Activated CD8-positive, alpha-beta T cell treated with anti-CD3 and anti-CD28 coated beads, Interleukin-2, amount 10 ng/mL, durations not matched to agents 7 days and 5 days (primary cell): ENCODE measurements at places on chromosomes 11 and 22.

DNA sequence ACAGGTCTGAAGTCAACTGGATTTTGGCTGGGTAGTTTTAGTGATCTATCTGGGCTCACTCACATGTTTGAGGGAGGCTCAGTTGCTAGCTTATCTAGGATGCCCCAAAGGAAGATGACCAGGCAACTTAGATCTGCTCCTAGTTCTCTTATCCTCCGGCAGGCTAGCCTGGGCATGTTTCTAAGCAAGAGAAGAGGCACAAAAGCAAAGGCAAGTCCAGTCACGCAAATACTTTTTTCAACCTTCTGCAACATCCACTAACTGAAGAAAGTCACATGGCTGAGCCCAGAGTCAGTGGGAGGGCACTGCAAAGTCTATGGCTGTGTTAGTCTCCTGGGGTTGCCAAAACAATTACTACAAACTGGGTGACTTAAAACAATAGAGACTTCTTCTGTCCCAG is 32.9 kb upstream of the FSHB start:
- no peaks in the 10 kb centered on the region for H3K4me1 ChIP-seq
- no peak overlapping the region for H3K4me3 ChIP-seq
- DNase-seq: no peak
- H3K36me3 ChIP-seq: no peaks in the 10 kb centered on the region
- no peak overlapping the region for H3K27ac ChIP-seq

GRCh38 chr22:46352691-46353386 is 17.3 kb downstream of the TRMU start:
- DNase-seq: no peak
- no peaks in the 10 kb centered on the region for H3K4me1 ChIP-seq
- no peaks in the 10 kb centered on the region for H3K27me3 ChIP-seq

DNA sequence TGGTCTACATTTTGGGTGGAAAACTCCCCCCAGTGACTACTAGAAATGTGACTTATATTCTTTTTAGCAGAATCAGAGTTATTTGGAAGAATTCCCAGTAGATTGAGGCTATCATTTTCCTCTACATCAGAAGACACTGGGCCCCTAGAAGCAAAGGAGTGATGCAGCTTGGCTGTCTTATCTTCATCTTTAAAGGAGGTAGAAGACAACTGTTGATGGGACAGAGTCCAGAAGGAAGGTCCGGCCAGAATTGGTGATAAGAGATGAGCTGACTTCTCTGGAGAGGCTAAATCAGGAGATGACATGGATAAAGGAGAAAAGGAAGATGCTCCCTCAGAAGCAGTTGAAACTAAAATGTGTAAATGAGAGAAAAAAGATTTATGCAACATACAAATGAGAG is 149.6 kb downstream of the ENTHD1 start:
- no peak overlapping the region for H3K27ac ChIP-seq
- H3K36me3 ChIP-seq: no peaks in the 10 kb centered on the region
- peaks cover 22% of the 10 kb centered on the region for H3K4me1 ChIP-seq
- no peak for DNase-seq
- peaks cover 8% of the 10 kb centered on the region for H3K27me3 ChIP-seq
- H3K4me3 ChIP-seq: no peak overlapping the region

GRCh38 chr22:44271732-44272400 is 40.9 kb downstream of the SHISAL1 start:
- no peak overlapping the region for H3K4me3 ChIP-seq
- no peak overlapping the region for H3K27ac ChIP-seq
- no peak for DNase-seq
- peaks cover 11% of the 10 kb centered on the region for H3K27me3 ChIP-seq
- H3K4me1 ChIP-seq: no peaks in the 10 kb centered on the region
- no peaks in the 10 kb centered on the region for H3K36me3 ChIP-seq

GRCh38 chr22:46596032-46596441 is 24.1 kb upstream of the GRAMD4 start:
- H3K27ac ChIP-seq: no peak overlapping the region
- peaks cover 42% of the 10 kb centered on the region for H3K4me1 ChIP-seq
- H3K27me3 ChIP-seq: peaks cover 3% of the 10 kb centered on the region
- no peaks in the 10 kb centered on the region for H3K36me3 ChIP-seq

GRCh38 chr11:767238-767637 is 10.0 kb downstream of the GATD1 start:
- H3K27ac ChIP-seq: no peak overlapping the region
- H3K4me1 ChIP-seq: peaks cover 2% of the 10 kb centered on the region
- H3K4me3 ChIP-seq: no peak overlapping the region
- no peak for DNase-seq
- H3K27me3 ChIP-seq: no peaks in the 10 kb centered on the region

DNA sequence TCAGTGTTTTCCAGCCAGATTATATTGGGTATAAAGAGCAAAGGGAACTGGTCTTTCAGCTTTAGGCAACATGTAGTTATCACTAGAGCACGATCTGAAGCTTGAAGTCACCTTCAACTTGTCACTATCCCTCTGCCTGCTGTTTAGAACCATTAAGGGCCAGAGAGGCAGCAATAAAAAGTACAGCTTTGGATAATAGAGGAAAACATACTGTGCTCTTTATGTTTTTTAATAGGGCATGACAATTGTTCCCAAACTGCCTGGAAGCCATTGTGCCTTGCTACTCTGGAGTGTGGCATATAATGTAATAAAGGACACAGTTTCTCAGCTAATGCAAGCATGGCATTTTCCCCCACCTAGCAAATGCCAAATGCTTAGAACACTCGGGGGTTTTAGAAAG is 1912.0 kb upstream of the RAG2 start:
- H3K27me3 ChIP-seq: no peaks in the 10 kb centered on the region
- no peak for DNase-seq
- no peaks in the 10 kb centered on the region for H3K4me1 ChIP-seq
- no peak overlapping the region for H3K27ac ChIP-seq
- H3K36me3 ChIP-seq: no peaks in the 10 kb centered on the region

- DNase-seq: no peak
- peaks cover 24% of the 10 kb centered on the region for H3K4me1 ChIP-seq
- H3K4me3 ChIP-seq: no peak overlapping the region
- H3K36me3 ChIP-seq: no peaks in the 10 kb centered on the region
- no peaks in the 10 kb centered on the region for H3K27me3 ChIP-seq
These were observed 9.3 kb downstream of the SLC37A2 start for GRCh38 chr11:125072218-125072960.

DNA sequence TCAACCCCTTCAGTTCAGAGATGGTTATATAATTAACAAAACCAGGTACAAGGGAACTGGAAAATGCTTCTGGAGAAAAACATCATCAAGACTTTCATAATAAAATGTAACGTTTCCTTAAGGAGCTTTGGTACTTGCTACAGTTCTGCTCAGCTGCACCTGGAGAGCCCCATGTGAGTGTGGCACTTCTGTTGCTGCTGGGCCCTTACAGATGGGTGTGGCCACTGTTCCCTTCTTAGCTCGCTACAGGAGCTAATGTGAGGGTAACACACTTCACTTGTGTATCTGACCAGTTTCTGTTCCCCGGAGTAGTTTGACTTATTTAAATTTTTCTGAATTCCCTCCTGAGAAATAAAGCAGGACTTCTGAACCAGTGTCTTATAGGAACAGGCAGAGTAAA is 4.0 kb downstream of the POU2AF3 start:
- no peaks in the 10 kb centered on the region for H3K4me1 ChIP-seq
- H3K27me3 ChIP-seq: peaks cover 55% of the 10 kb centered on the region
- no peak overlapping the region for H3K27ac ChIP-seq
- H3K36me3 ChIP-seq: no peaks in the 10 kb centered on the region
- H3K4me3 ChIP-seq: no peak overlapping the region

DNA sequence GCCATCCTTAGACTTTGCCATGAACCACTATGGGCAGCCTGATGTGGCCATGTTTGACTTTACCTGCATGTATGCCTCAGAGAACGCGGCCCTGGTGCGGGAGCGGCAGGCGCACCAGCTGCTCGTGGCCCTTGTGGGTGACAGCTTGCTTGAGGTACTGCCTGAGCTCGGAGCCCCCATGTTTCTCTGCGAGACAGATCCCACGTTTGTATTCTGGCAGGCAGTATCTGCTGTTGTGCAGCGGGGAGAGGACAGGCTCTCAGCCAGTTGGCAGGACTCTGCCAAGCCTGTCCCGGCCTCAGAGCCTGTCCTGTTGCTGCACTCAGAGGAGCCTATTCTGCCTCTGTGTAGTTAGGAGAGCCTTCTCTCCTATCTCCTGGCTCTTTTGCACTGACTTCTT is 109.9 kb downstream of the MICAL2 start:
- H3K27me3 ChIP-seq: no peaks in the 10 kb centered on the region
- H3K36me3 ChIP-seq: peaks cover 58% of the 10 kb centered on the region
- no peak overlapping the region for H3K4me3 ChIP-seq
- H3K4me1 ChIP-seq: peaks cover 62% of the 10 kb centered on the region
- no peak for DNase-seq

DNA sequence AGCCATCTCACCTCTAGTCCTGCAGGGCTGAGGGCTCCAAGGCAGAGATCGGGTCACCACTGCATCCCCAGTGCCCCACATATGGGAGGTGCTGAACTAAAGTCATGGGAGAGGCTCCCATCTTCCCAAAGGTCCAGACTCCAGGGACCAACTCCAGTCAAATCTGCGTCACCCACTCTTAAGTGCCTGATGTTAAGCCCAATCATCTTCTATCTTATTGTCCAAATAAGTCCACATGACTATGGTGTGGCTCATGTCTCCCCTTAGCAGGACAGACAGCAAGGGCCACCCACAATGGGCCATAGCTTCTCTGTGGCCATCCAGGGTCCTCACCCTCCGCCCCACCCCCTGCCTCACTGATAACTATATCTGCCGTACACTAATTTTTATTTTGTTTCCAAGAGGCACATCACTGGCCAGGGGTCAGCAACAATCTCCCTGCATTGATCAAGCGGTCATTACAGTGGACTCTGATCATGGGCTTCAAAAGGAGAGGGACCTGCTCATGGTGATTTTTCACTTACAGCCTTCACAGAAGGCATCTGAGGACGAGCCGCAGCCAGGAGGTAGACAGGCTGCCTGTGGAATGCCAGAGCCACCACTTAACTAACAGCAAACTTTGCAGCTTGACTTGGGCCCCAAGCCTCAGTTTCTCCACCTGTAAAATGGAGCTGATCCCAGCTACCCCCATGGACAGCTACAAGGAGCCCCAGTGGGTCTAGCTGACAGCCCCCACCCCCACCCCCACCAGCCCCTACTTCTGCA is 23.3 kb downstream of the MYH9 start:
- H3K4me3 ChIP-seq: peak overlapping the region; percentile 52
- DNase-seq: no peak
- H3K27ac ChIP-seq: peak overlapping the region; percentile 88
- peaks cover 96% of the 10 kb centered on the region for H3K4me1 ChIP-seq

DNA sequence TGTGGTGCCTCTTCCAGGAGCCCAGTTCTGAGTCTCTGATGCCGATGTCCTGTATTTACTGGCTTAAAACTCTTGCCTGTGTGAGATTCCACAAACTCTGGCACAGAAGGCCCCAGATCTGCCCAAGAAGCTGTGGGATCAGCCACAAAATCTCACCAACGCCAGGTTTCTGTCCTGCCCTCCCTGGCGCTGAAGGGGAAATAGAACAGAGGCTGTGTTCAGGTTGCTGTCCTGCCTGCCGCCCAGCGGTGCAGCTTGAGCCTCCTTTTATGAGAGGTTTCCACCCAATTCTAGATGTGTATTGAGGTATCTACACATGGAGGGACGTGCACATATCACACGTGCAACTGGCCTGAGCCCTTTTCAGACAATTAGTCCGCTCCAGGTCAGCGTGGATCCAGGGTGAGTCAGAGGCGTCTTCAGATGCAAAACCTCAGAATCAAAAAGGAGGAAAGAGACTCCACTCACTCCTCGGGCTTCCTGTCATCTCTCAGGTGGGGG is 2.2 kb downstream of the TMEM80 start:
- no peak for DNase-seq
- no peaks in the 10 kb centered on the region for H3K27me3 ChIP-seq

DNA sequence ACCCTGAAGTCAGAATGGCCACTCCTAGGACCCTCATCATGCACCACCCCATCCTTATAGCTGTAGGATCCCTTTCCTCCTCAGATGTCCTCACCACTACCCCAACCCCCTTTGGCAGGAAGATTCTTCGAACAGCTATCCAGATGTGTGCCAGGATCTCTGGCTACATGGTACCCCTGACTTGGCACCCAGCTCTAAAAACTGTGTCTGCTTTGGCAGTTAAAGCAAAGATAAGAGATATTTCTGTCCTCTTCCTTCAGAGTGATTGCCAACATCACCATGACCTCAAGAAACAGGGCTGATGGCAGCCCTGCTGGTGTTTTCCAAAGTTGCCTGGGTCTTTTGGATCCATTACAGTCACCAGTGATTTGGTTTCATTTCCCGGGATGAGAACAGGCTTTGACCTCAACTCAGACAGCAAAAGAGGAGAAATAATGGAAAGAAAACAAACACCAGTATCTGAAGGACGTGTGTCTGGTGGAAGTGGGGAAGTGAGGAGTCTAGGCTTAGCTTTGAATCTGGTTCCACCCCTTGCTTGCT is 4.3 kb upstream of the NRIP3 start:
- H3K27me3 ChIP-seq: peaks cover 68% of the 10 kb centered on the region
- no peaks in the 10 kb centered on the region for H3K36me3 ChIP-seq
- H3K4me1 ChIP-seq: peaks cover 8% of the 10 kb centered on the region
- H3K27ac ChIP-seq: no peak overlapping the region

DNA sequence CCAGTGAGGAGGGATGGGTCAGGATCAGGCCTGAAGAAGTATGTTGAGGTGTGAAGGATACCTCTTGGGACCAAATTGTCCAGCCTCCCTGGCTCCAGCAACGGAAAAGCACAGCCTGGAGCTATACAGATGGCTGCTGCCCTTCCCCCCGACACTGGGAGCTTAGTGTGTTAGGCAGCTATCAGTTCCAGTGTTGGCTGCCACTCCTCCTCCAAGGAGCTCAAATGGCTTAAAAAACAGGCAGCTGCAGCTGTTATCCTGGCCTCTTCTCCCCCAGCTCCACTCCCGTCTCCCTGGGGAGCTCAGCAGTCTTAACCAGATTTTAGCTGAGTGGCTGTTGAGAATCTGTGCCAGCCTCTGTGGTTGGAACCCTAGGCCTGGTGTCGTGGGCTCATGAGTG is 225.0 kb downstream of the JRKL start:
- no peaks in the 10 kb centered on the region for H3K36me3 ChIP-seq
- no peaks in the 10 kb centered on the region for H3K27me3 ChIP-seq
- H3K4me1 ChIP-seq: no peaks in the 10 kb centered on the region
- no peak overlapping the region for H3K4me3 ChIP-seq
- no peak overlapping the region for H3K27ac ChIP-seq
- no peak for DNase-seq

DNA sequence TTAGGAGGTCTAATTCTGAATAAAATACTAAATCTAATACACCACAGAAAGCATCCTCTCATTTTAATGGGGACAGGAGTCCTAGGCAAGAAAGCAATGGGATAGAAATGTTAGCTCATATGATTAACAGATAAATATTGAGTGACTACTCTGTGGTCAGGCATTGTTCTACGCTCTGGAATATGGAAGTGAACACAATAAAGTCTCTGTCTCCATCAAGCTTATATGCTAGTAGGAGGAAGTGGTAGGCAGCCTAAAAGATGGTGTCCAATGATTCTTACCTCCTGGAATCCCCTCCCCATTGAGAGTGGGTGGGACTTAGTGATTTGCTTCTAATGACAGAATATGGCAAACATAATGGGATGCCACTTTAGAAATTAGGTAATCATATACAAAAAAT is 160.3 kb upstream of the PDGFD start:
- no peaks in the 10 kb centered on the region for H3K27me3 ChIP-seq
- H3K4me1 ChIP-seq: no peaks in the 10 kb centered on the region
- no peak overlapping the region for H3K4me3 ChIP-seq
- no peaks in the 10 kb centered on the region for H3K36me3 ChIP-seq
- H3K27ac ChIP-seq: no peak overlapping the region
- DNase-seq: no peak
